Right atrium auricular region (tissue), 2 donors: ENCODE measurements at places on chromosomes 6 and 20. TPM values are rescaled to one million over a fixed set of nuclear protein-coding genes. Genes with fewer than 3 reads are reported as not detected.

Gene HLA-DQB2
- not detected for total RNA-seq

DNA sequence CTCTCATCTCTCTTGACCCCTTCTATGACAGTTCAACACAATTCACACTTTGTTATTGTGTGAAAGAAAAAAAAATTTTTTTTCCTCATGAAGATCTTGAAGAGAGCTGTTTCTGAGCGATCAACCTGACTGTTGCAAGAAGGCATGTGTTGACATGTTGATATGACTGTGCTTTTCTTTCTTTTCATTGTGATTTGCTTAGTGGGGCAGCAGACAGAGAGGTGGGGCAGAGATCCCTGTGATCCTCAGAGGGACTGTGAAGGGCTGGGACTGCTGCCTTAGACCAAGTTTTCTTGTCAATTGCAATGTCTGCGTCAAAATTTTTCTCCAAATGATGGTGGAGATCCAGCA lies 70.8 kb upstream of the IYD start:
- H3K4me3 ChIP-seq: no peak overlapping the region
- H3K27me3 ChIP-seq: no peaks in the 10 kb centered on the region
- H3K4me1 ChIP-seq: no peaks in the 10 kb centered on the region
- H3K36me3 ChIP-seq: no peaks in the 10 kb centered on the region
- DNase-seq: no peak

DNA sequence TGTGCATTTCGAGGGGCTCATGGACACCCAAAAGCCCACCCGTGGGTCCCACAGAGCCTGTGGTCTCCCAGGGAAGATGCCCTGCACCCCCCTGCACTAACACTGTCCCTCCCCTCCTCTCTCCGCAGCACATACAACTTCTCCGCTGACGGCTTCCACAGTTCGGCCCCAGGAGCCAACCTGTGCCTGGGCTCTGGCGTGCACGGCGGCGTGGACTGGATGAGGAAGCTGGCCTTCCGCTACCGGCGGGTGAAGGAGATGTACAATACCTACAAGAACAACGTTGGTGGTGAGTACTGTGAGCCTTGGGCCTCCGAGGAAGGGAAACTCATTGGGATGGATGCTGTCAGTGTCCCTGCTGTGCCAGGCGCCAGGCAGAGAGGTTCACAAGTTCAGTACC lies 183.9 kb downstream of the ZMYND8 start:
- H3K4me1 ChIP-seq: peaks cover 7% of the 10 kb centered on the region
- H3K36me3 ChIP-seq: no peaks in the 10 kb centered on the region
- H3K27ac ChIP-seq: no peak overlapping the region
- DNase-seq: no peak

DNA sequence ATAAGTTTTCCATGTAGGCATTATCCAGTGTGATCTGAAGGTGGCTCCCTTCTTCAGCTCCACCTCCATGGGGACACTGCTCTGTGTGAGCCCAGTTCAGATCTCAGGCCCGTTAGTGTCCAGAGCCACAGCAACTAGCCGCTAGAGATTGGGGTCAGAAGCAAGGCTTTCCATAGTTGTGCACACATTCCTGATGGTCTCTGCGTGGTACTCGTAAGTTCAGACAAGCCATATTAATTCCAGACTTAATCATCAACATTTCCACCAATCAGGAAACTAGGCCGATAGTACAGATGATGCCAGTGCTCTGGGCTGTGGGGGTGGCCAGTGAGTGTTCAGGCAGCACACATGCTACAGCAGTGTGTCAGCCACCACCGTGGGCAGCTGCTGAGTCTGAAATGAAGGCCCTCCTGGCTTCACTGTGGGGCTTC lies 17.5 kb upstream of the SYNCRIP start:
- peaks cover under 1% of the 10 kb centered on the region for H3K36me3 ChIP-seq
- DNase-seq: no peak
- no peak overlapping the region for H3K4me3 ChIP-seq

- no peak for DNase-seq
- H3K4me1 ChIP-seq: no peaks in the 10 kb centered on the region
- H3K36me3 ChIP-seq: no peaks in the 10 kb centered on the region
These were observed 19.5 kb downstream of the FHL5 start for GRCh38 chr6:96582436-96582835.
